ENCODE measurements at places on chromosomes 2 and 18. TPM values are rescaled to one million over a fixed set of nuclear protein-coding genes. Genes with fewer than 3 reads are reported as not detected.

RND3 gene
- total RNA-seq: 105 TPM

- no peak for DNase-seq
These were observed 40.6 kb downstream of the ACTR3 start for GRCh38 chr2:113930448-113930847.

DNA sequence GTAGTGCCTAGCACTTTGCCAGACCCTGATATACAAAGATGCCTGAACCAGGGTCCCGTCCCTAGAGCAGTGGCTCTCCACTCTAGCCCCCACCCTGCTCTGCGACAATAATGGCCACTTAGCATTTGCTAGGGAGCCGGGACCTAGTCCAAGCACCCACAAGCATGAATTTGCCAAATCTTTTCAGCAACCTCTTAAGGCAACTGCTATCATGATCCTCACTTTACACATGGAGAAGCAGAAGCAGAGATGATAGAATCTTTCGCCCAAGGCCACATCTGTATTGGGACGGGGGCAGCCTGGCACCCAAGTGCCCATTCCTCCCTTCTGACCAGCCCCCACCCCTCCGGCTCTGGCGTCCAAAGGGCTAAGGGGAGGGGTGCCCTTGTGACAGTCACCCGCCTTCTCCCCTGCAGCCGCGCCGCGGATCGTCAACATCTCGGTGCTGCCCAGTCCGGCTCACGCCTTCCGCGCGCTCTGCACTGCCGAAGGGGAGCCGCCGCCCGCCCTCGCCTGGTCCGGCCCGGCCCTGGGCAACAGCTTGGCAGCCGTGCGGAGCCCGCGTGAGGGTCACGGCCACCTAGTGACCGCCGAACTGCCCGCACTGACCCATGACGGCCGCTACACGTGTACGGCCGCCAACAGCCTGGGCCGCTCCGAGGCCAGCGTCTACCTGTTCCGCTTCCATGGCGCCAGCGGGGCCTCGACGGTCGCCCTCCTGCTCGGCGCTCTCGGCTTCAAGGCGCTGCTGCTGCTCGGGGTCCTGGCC lies 13.0 kb downstream of the SIGLEC15 start:
- no peak for DNase-seq

GRCh38 chr2:204842661-204843485 lies 297.6 kb downstream of the PARD3B start:
- DNase-seq: no peak

DNA sequence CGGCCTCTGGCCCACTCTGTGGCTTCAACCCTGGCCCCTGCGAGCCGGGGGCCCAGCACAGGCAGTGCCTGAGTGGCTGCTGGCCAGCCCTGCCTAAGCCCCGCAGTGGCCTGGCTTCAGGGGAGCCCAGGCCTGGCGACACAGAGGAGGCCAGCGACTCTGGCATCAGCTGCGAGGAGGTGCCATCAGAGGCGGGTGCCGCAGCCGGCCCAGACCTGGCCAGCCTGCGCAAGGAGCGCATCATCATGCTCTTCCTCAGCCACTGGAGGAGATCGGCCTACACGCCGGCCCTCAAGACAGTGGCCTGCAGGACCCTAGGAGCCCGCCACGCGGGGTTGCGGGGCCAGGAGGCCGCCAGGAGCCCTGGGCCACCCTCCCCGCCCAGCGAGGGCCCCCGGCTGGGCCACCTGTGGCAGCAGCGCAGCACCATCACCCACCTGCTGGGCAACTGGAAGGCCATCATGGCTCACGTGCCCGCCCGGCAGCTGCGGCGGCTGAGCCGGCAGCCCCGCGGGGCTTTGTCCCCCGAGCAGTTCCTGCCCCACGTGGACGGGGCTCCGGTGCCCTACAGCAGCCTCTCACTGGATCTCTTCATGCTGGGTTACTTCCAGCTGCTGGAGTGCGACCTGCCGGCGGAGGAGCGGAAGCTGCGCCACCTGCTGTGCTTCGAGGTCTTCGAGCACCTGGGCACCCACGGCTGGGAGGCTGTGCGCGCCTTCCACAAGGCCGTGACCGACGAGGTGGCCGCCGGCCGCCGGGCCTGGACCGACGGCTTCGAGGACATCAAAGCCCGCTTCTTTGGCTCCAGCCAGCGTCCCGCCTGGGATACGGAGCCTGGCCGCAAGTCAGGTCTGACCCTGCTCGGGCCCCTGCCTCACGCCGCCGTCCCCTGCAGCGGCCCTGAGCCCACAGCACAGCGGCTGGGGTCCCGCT lies 7.5 kb upstream of the KLHL30 start:
- DNase-seq: no peak

MEIS1 gene
- 23.0 TPM for total RNA-seq

FAM237A gene
- total RNA-seq: not detected

- no peak for DNase-seq
These were observed 8.5 kb upstream of the LBH start for GRCh38 chr2:30222636-30223360.

DNA sequence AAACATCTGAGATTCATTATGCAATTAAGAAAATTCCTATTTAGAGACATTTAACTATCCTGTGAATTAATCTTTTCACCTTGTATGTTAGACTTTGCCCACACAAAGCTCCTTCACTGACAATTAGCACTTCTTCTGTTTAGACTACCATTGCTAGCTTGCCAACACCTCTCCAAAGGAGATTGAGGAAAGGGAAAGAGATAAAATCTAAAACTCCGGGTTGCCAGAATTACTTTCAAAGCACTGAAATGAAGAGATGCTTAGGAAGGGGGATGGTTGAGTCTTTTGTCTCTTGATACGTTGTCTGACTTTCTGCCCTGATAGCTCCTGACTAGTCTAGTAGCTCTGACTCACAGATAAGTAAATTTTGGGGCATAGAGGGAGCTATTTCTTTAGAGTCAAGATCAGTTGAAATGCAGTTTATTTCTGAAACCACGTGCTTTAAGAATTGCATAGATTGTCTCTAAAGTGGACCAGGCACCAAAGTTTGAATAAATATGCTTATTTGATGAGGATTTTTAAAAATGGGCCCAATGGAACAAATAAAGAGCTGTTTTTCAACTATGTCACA lies 74.1 kb upstream of the DSEL start:
- DNase-seq: no peak

ANKRD30BL gene
- total RNA-seq: not detected

GRCh38 chr2:66721776-66722175 lies 286.9 kb downstream of the MEIS1 start:
- no peak for DNase-seq

GRCh38 chr18:28411806-28412205 lies 234.9 kb upstream of the CDH2 start:
- DNase-seq: no peak

DNA sequence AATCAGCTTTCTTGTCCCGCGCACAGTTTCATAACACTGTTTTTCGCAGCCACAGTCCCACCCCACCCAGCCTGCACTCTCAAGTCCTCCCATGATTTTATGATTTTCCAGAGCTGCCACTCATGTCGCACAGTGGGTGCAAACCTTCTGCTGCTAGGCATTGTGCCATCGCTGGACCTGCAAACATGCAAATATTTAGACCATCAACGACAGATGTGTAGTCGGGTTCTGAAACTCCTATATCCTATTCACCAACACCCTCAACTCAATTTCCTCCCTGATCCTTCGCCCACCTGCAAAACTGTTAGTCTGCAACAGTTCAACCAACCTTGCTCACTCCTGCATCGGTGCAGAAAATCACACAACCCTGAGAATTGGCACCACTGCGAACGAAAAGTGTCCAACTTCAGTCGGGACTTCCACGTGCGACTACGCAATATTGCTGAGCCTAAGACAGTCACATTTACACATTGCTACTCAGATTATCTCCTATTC lies 871 bp upstream of the ALS2 start:
- no peak for DNase-seq

POTEC gene
- total RNA-seq: not detected

- no peak for DNase-seq
These were observed 713 bp downstream of the WBP1 start for GRCh38 chr2:74458938-74459363.

DNA sequence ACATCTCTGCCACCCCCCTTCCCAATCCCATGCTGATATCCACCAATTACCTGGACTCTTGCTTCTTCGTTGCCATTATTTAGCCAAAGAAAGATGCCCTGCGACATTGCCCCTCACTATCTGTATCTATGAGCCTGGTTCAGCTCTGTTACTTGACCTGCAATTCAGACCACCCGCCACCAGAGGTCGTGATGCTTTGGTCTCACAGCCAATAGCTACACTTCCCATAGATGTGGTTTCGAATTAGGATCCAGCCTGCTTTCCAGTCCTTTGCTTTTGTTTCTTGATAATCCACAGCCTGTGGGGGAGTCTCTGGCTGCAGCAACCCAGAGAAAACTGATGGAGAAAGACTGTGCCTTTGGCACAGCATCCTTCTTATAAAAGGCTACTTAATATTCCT lies 239.4 kb downstream of the KLHL29 start:
- no peak for DNase-seq

GRCh38 chr2:239506961-239507360 lies 106.1 kb upstream of the HDAC4 start:
- no peak for DNase-seq

- DNase-seq: no peak
These were observed 3.6 kb upstream of the GMPPA start for GRCh38 chr2:219494952-219495530.

Data from breast epithelium (tissue), 4 donors.